Activated CD4-positive, alpha-beta T cell treated with anti-CD3 and anti-CD28 coated beads for 24 hours (primary cell): ENCODE measurements at places on chromosomes 3 and 15.

- no peak for DNase-seq
These were observed 38.4 kb upstream of the SLC6A6 start for GRCh38 chr3:14363991-14364390.

- DNase-seq: no peak
These were observed 149.9 kb downstream of the OR4M2 start for GRCh38 chr15:22229990-22230819.

DNA sequence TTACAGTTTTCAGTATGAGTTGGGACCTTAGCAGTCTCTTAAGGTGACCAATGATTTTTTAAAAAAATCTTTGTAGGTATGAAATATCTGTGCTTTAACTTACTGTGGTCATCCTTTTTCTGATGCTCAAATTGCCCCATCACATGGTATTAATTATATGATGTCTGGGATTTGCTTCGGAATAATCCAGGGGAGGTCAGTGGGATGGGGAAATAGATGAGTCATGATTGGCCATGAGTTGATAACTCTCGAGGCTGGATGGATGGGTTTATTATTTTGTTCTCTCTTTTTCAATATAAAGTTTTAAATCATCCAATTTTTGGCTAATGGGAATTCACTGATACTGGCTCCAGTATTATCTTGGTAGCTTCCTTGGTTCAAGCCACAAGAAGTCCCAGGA is 370.3 kb upstream of the TPM1 start:
- DNase-seq: no peak

- DNase-seq: no peak
These were observed 27.1 kb upstream of the SKIL start for GRCh38 chr3:170330366-170330765.

GRCh38 chr3:132284781-132285619 is 32.2 kb upstream of the ACP3 start:
- DNase-seq: no peak

GRCh38 chr3:31382856-31383255 is 149.9 kb upstream of the STT3B start:
- no peak for DNase-seq

GRCh38 chr3:102906818-102907217 is 472.0 kb downstream of the ZPLD1 start:
- no peak for DNase-seq

DNA sequence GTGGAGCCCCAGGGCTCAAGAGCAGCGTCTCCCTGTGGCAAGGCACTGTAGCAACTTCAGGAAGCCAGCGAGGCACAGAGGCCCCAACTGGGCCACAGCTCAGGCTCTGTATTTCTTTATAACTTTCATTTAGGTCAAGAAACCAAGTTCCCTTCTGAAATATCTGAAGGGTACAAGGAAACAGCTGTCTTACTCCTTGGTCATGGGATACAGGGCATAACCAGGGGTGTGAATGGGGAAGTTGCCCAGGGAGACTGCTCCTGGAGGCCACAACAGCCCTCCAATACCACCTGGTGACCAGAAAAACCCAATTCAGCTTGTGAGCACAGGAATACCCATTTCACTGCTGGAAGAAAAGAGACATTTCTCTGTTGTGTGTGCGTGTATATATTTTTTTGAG is 13.3 kb upstream of the SPTBN5 start:
- no peak for DNase-seq

- DNase-seq: no peak
These were observed 88.2 kb upstream of the PROK2 start for GRCh38 chr3:71873093-71873611.

DNA sequence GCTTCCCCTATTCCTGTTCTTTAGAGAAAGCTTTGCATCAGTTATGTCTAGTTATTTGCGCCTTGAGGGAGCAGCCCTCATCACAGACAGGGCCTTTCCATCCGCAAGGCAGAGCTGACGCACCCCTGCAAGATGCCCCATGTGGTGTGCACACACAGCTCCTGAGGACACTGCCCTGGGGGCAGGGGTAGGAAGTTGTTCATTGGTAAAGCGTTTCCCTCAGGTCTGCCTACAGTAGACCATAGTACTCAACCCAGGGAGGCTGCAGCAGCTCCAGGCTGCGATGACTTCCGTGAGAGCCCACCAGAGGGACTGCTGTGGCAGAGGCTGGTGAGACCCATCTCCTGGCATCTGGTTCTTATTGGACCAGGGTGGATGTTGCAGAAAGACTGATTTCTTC is 55.1 kb upstream of the PLXNA1 start:
- DNase-seq: no peak

GRCh38 chr3:157300094-157300493 is 136.6 kb upstream of the PTX3 start:
- DNase-seq: no peak

GRCh38 chr3:16427103-16427965 is 86.2 kb downstream of the RFTN1 start:
- DNase-seq: no peak
